ENCODE measurements at places on chromosomes 11 and 22. TPM values are rescaled to one million over a fixed set of nuclear protein-coding genes. Genes with fewer than 3 reads are reported as not detected.

DNA sequence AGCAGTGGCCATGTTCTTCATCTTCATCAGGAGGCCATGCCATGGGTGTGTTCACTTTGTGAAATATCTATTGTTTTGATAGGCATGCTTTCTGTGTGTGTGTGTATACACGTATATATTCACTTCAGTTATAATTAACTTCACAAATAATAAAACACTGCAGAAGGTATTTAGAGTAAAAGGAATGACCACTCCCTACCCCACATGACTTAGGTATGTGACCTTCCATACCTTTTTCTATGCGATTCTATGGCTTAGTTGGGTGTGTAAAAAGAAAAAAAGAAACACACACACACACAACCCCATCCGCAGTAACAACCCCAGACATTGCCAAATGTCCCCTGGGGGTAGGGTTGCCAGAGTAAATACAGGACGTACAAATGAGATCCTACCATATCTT lies 72.0 kb downstream of the CYTH4 start:
- no peaks in the 10 kb centered on the region for H3K4me1 ChIP-seq
- DNase-seq: no peak
- no peak overlapping the region for H3K4me3 ChIP-seq
- no peaks in the 10 kb centered on the region for H3K36me3 ChIP-seq
- no peaks in the 10 kb centered on the region for H3K27me3 ChIP-seq

DNA sequence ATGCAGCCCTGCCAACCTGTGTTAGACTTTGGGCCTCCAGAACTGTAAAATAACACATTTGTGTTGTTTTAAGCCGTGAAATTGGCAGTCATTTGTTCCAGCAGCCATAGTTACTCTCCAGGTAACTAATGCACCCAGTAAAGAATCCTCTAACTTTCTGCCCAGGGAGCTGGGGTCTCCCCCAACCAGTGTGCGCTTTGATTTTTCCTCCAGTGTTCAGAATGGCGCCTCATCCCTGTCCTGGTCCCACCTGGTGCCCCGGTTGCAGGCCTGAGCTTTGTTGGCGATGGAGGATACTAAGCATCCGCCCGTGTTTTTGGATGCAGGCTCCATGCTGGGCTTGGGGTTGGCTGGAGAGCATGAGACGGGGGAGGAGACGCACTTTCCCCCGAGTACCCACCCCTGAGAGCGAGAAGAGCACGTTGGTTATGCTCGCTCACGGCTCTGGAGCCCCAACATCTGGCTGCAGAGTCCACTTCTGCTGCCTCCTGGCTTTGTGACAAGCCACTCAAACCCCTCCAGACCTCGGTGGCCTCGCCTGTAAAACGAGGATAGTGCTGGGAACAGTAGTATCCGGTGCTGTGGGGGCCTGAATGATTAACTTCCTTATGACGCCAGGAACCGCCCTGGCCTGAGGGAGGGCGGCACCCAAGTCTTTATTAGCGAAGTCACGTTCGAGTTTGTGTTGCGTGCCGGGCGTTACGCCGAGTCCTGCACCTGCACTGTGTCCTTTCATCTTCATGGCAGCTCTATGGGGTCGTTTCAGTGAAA lies 25.8 kb downstream of the MRGPRD start:
- H3K4me3 ChIP-seq: no peak overlapping the region
- no peaks in the 10 kb centered on the region for H3K27me3 ChIP-seq
- DNase-seq: no peak
- H3K27ac ChIP-seq: no peak overlapping the region
- no peaks in the 10 kb centered on the region for H3K4me1 ChIP-seq
- no peaks in the 10 kb centered on the region for H3K36me3 ChIP-seq

- H3K4me3 ChIP-seq: no peak overlapping the region
- peaks cover 6% of the 10 kb centered on the region for H3K4me1 ChIP-seq
- H3K36me3 ChIP-seq: peaks cover 3% of the 10 kb centered on the region
- no peak for DNase-seq
- no peak overlapping the region for H3K27ac ChIP-seq
Measured at GRCh38 chr11:14449302-14449714, 50.3 kb downstream of the COPB1 start.

GRCh38 chr22:37018086-37018814 lies 997 bp downstream of the TST start:
- H3K27ac ChIP-seq: peak overlapping the region; percentile 31
- peak; percentile 30 for DNase-seq
- no peak overlapping the region for H3K4me3 ChIP-seq
- no peaks in the 10 kb centered on the region for H3K27me3 ChIP-seq

DNA sequence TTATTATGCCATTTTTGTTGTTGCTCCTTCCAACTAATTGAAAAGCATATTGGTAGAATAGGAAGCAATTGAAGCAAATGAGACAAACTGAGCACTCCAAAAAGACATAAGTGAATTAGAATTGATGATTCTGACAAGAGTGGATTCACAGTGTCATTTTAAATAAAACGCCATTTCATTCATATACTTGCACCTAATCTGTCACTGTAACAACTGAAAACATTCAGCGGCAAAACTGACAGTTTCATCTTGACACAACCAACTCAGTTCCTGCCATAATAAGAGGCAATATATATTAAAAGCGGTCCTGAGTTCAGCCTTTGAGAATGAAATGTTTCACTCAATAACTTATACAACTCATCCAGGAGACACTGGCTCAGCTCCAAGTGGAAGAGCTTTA lies 306.8 kb downstream of the CNTN5 start:
- DNase-seq: no peak
- H3K36me3 ChIP-seq: no peaks in the 10 kb centered on the region
- H3K4me1 ChIP-seq: no peaks in the 10 kb centered on the region
- no peak overlapping the region for H3K27ac ChIP-seq
- no peaks in the 10 kb centered on the region for H3K27me3 ChIP-seq

DNA sequence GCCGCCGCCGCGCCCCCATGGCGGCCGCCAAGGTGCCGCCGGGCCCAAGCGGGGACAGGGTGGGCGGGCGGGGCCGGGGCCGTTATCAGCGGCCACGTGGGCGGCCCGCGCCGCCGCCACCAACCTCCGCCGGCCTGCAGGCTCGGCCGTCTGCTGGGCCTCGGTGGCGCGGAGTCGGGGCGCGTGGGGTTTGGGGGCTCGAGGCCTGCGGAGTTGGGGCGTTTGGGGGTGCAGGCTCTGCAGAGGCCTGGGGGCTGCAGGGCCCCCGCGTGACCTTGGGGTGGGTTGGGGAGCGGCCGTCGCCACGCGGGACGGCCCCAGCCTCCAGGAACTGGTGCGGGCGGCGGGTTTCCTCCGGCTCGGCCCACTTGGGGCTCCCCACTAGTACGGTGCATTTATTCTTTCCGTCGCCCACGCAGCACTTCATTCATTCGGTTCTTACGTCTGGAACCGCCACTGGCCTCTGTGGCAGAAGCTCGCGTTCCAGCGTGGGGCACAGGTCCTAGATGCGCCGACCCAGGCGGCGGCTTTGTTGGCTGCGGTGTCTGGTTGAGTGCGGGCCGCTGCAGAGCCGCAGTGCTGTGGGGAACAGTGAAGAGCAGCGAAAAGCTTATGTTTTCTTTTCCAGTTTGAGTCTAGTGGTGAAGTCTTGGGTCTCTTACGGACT lies 740 bp upstream of the TRMT2A start:
- H3K4me3 ChIP-seq: peak overlapping the region; percentile 79
- peak; percentile 53 for DNase-seq
- H3K4me1 ChIP-seq: peaks cover 36% of the 10 kb centered on the region
- H3K36me3 ChIP-seq: peaks cover 52% of the 10 kb centered on the region
- peak overlapping the region; percentile 95 for H3K27ac ChIP-seq

DNA sequence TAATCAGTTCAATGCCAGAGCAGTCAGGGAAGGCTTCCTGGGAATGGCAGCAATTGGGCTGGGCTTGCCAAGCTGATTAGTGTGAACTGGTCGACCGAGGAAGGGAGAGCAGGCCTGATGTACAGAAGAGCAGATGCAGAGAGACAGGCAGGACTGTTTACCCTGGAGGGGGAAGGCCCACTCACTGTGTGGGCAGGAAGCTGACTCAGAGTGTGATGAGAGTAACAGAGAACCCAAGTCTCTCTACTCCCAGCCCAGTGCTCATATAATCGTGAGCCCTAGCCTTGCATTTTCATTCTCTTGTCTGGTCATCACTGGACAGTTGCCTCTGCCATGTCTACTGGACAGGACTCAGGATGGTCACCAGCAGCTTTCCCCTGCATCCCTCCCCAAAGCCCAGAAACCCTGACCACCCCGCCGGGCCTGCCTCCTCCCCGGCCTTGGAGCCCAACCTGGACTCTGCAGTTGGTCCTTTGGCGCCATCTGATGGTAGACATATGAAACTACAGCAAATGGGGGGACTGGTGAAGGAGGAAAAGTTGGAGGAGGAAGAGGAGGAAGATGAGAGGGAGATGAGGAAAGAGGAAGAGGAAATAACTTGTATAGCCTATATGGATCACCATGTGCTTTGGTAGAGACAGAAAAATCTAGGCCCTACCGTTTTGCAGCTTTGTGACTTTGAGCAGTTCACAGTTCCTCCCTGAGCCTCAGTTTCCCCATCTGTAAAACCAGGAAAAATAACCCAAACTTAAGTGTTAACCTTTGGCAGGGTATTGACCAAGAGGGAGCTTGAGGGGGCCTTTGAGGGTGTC lies 43.4 kb upstream of the PRDM11 start:
- no peak overlapping the region for H3K27ac ChIP-seq
- peaks cover 18% of the 10 kb centered on the region for H3K4me1 ChIP-seq
- peak overlapping the region; percentile 21 for H3K4me3 ChIP-seq
- H3K36me3 ChIP-seq: no peaks in the 10 kb centered on the region
- peak; percentile 76 for DNase-seq

The SLC22A6 gene
- not detected for total RNA-seq

The DDI1 gene
- total RNA-seq: not detected

The GP1BB gene
- not detected for total RNA-seq

The NUCB2 gene
- total RNA-seq: 33.3 TPM

The ACER3 gene
- total RNA-seq: 19.1 TPM

The BTG4 gene
- total RNA-seq: not detected

The MUC2 gene
- total RNA-seq: not detected

The ARRB1 gene
- total RNA-seq: 9.9 TPM
